T follicular helper cell (primary cell): ENCODE measurements at places on chromosomes 1 and 21.

DNA sequence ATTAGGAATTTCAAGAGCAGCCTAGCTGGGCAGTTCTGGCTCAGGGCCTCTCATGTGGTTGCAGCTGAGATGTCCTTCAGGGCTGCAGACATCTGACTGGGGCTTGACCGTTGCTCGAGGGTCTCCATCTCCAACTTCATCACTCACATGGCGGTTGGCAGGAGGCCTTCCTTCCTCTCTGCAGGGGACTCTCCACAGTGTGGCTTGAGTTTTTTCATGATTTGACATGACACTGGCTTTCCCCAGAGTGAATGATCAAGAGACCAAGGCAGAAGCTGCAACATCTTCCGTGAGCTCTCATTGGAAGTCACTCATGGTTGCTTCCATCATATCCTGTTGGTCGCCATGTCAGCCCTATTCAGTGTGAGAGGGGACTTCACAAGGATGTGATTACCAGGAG is 74.6 kb downstream of the RUNX3 start:
- DNase-seq = no peak

- no peak for DNase-seq
Observed at GRCh38 chr1:15543589-15544568, 17.2 kb downstream of the DNAJC16 start.

GRCh38 chr1:184604152-184604900 is 150.3 kb downstream of the EDEM3 start:
- no peak for DNase-seq

- DNase-seq = no peak
Observed at GRCh38 chr1:119323216-119323982, 45.2 kb upstream of the HAO2 start.

DNA sequence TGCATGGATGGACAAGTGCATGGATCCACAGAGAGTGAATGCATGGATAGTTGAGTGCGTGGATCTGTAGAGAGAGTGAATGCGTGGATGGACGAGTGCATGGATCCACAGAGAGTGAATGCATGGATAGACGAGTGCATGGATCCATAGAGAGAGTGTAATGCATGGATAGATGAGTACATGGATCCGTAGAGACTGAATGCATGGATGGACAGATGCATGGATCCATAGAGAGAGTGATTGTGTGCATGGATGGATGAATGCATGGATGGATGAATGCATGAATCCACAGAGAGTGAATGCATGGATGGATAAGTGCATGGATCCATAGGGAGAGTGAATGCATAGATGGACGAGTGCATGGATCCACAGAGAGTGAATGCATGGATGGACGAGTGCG is 153.8 kb downstream of the PCBP3 start:
- no peak for DNase-seq

GRCh38 chr1:12380326-12381249 is 150.8 kb downstream of the VPS13D start:
- no peak for DNase-seq

GRCh38 chr1:88275259-88275862 is 408.7 kb upstream of the PKN2 start:
- no peak for DNase-seq

GRCh38 chr1:192161976-192162375 is 3.7 kb downstream of the RGS18 start:
- DNase-seq = no peak

DNA sequence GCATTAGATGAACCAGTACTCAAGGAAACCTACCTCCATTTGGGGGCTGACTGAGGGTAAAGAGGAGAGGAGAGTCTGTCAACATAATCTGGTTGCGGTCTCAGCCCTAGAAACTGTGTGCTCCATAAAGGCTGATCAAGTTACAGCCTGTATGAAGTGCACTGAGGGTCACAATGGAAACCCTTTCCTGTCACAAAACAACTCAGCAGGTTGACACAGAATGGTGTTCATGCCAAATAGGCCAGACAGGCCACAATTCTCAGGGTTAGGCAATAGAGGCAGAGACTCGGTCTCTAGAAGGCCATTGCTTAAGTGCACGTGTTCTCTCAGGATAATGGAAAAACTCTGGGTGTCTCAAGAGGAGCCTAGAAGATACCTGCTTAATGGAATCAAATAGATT is 4.1 kb upstream of the ANKRD35 start:
- no peak for DNase-seq

GRCh38 chr1:36853638-36854037 is 180.7 kb downstream of the GRIK3 start:
- no peak for DNase-seq

DNA sequence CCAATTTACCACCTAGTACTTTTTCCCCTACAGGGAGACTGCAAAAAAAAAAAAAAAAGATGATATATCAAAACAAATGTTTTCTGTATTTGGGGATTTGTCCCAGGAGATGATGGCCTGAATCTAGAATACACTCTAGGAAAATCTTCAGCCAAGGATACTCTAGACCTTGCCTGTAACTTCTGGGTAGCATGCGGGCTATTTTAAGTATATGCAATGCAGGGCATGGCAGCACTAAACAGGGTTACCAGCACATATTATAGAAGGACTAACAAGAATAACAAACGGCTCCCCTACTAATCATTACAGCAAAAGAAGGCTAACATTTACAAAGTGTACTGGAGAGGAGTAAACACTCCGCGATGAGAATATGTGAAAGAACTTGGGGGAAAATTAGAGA is 109.6 kb downstream of the GPATCH2 start:
- DNase-seq = no peak
